Frontal cortex (tissue), 4 donors: ENCODE measurements at places on chromosomes 6 and 20.

DNA sequence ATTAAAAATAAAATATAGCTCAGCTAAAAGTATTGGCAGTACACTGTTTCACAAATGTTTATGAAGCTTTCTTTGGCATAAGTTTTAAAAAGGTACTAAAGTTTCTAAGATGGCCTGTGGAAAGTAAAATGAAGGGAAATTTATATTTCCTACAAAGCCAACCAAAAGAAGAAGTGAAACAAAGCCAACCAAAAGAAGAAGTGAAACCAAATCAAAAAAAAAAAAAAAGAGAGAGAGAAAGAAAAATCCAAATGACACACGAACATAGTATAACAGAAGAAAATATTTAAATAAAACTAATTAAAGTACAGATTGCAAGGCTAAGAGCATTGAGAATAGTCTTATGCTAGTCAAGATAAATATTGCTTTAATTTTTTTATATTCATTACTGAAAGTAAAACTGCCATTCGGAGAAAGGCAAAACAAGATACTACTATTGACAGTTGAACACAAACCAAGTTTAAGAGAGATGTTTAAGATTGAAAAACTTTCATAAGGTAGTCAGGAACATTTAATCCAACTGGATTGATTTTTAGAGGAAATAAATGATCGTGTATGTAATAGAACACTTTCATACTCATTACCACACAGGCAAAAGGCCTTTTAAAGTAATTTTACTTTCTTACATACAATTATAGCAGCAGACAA lies 12.8 kb upstream of the KHDRBS2 start:
- no peak for DNase-seq

- DNase-seq = no peak
Observed at GRCh38 chr6:444653-445275, 53.2 kb downstream of the IRF4 start.

DNA sequence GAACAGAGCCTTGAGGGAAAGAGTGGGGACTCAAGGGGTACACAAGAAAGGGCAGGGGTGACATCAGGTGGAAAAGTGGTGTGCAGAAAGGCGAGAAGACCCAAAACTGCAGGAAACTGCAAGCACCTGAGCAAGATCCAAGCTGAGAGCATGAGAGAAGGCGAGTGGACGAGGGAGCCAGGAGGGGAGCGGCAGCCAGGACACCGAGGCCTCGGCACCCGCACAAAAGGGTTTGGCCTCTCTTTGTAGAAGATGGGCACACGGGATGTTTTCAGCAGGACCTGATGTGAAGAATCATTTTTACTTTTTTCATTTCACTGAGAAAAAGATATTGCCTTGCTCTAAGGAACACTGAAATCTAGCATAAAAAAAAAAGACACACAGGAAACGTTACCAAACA lies 82.1 kb upstream of the FOXQ1 start:
- no peak for DNase-seq

- DNase-seq = no peak
Observed at GRCh38 chr6:152416652-152417051, 220.5 kb downstream of the SYNE1 start.

DNA sequence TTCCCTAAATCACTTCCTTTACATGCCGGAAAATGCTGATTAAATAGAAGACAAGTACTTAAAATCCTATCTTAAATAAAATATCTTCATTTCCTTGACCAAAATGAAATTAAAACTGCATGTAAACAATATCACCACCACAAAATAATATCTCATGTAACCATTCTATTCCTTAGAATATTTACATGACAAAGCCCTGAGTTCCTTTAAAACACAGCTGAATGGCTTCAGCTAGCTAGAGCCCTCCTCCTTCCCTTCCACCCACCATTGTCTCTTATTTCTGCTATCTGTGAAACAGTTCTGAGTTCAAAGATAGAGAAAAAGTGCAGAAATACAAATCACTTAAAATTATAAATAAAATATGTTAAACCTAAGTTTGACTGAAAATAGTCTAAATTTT lies 103.1 kb downstream of the HIVEP2 start:
- DNase-seq = no peak

DNA sequence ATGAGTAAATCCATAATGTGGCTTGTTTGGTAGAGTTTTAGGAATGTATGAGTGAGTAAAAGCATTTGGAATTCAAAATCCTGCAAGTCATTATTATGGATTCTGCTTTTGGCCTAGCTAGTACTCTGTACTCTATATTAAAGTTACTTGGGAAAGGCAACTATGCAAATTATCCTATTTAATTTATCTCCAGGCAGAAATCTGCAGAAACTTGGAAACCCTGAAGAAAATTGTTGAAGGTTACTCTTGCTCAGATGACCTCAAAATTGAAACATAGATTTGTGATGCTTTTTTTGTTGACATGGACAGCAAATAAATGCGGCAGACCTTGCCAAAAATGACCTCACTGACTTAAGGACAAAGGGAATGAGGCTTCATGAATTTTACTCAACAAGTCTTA lies 477.1 kb upstream of the EYS start:
- no peak for DNase-seq

GRCh38 chr6:14533446-14533845 lies 415.9 kb downstream of the CD83 start:
- no peak for DNase-seq
